ENCODE measurements at places on chromosomes 16 and 17.

DNA sequence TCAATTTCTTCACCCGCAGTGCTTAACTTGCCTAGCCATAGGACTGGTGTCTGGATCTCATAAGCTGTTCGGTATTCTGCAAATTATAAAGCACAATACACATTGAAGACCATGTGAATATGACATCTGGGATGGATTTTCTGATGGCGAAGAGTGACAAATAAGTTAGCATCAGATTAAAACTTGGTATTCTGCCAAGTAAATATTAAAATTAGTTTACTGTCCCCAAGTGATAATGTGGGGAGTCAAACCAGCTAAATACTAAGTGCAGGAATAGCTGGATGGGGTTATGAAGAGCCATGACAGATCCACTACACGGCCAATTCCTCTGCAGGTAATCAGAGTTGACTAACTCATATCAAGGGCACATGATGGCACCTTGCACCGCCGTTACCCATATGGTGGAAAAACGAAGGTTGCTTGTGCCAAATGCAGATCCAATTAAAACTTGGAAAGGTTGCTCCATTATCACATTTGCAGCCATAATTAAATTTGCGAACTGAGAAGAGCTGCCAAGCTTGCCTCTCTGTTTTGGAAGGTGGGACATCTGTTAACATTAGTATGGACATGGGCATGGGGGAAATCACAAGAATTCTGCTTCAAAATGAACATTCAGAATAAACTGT, 114.9 kb upstream of the TOM1L1 start:
- no peak for DNase-seq

GRCh38 chr17:44110011-44110686, 13.3 kb downstream of the HDAC5 start:
- no peak for DNase-seq

- DNase-seq: no peak
Observed at GRCh38 chr17:37693328-37693727, 50.1 kb upstream of the DDX52 start.

DNA sequence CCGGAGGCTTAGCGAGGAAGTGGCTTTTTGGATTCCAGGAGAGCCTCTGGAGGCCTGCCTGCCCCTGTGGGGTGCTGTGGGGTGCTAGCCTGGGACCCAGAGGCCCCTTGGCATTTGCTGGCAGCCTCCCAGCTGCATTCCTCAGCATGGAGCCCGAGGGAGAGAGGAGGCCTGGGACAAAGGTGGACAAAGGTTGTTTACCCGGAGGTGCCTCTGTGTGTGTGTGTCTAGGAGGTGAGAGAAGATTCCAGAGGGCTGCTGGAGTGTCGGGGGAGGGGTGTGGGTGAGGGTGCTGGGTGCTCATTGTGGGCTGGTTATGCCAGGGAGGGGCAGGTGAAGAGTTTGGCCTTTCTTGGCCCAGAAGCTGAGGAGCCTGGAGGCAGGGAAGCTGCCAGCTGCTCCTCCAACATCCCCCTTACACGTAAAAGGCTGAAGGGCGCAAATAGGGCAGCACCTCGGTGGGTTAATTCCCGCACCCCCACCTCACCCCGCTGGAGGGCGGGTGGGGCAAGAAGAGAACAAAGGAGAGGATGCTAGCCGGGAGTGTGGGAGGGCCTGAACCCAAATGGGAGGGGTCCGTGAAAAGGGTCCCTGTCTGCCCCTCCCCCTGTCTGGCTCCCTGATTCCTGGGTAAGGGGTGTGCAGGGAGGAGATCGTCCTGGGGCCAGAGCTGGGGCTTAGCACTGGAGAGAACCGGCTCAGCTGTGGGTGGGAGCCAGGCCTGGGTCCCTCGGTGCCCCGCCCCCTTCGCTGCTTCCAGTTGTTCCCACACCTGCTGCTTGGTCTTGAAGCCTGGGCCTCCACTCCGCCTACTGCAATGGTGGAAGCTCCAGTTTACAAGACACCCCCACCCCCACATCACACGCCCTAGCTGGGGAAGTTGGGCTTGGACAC, 9.9 kb downstream of the HEXIM2 start:
- peak; percentile 53 for DNase-seq

DNA sequence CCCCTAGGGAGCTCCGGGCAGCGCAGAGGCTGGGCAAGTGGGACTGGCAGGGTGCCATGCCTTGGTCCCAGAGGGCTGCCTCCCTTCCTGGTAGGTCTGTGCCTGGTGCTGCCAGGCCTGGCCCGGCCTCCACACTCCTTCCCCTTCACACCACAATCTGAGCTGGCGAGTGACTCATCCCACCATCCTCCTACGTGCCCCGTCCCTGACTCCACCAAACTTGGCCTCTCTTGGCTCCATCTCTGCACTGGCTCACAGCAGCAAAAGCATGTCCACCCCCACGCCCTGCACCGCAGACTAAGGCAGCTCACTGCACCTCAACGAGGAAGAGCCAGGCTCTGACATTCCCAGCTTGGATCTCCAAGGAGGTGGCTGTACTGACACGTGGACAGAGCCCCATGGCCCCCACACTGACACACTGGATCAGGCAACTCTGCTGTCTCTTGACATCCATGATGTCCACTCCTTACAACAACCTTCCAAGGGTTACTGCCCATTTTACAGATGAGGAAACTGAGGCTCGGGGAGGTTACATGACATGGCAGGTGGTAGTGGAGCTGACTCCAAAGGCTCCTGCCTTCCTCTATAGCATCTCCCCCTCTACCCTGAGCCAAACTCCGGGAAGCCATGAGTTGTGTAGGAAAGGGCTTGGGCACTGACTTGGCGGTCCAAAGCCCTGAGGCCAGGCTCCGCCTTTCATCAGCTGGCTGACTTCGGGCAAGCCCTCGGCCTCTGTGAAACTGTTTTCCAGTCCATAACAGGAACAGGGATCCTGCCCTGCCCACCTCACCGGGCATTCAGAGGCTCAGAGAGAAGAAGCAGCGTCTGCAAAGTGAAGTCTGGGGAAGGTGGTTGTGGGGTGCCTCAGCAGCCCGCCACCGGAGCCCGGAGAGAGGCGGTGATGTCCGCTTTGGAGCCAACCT, 20.1 kb upstream of the KRT19 start:
- peak; percentile 72 for DNase-seq

GRCh38 chr16:73062743-73063733, 15.1 kb upstream of the ZFHX3 start:
- no peak for DNase-seq

GRCh38 chr17:64506201-64506575, at the start of gene DDX5:
Gene DDX5, minus strand, starts transcription at chr17:64506289. Its CDS starts 170 bp downstream, at chr17:64506119.
- DNase-seq: peak; percentile 99

DNA sequence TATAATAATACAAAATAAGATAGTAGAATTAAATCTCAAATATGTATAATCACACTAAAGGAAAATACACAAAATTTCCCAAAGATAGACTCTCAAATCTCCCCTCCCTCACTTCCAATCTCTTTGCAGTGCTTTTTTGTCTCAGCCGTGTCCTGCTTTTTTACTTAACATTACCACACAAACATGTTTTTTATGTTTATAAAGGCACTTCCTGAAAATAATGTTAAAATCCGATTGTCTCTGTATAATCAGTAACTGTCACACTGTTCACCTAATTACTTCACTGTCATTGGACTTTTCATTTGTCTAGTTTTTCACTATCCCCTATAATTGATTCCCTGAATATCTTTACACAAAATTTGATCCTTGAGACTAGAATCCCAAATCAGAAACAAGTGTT, 38.2 kb upstream of the ALDH3A2 start:
- no peak for DNase-seq

GRCh38 chr17:73815474-73815873, 171.2 kb upstream of the SDK2 start:
- no peak for DNase-seq

DNA sequence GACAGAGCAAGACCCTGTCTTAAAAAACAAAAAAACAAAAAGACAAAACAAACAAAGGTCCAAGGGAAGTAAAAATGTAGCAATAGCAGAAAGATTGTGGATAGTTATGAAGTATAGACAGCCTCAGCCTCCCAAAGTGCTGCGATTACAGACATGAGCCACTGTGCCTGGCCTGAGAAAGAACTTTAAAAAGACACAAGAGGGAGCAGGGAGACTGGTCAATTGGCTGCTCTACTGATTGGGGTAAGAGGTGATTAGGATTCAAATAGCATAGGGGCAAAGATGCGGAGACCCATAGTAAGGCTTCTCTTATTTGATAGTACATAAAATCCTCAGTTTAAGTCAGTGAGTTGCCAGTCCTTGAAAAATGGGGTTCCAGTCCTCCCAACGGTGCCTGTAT, 518.2 kb upstream of the GOT2 start:
- DNase-seq: no peak

GRCh38 chr17:83050651-83051395, 28.6 kb upstream of the METRNL start:
- DNase-seq: no peak

DNA sequence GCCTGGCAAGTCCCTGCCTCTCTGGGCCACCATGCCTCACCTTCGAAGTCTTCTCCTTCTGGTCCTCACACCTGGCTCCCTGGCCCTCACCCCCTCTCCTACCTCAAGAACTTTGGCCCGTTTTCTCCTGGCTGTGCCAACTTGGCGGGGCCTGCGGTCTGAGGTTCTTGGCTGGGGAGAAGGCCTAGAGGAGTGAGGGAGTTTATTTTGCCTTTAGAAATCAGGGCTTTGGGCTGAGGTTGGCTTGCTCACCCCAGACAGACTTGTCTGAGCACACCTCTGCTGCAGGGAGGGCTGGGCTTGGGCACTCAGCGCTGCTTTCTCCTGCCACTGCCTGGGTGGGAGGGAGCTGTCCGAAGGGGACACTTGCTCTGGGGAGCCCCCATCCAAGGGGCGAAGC, 23.3 kb upstream of the TAC4 start:
- no peak for DNase-seq

DNA sequence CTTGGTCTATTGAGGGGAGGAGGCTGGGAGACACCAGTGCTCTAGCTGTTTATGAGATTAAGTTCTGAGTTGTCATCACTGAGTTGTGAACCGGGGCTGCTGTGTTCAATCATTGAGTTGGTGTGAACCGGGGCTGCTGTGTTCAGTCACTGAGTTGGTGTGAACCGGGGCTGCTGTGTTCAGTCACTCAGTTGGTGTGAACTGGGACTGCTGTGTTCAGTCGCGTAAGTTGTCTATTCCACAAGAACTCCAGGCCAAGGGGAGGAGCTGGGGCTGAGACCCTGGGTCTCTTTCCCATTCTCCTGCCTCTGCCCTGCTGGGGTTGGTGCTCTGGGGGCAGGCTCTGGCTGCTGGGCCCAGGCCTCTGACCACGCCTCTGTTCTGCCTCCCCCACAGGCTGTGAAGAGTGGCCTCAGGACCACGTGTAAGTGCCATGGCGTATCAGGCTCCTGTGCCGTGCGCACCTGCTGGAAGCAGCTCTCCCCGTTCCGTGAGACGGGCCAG, 24.5 kb downstream of the WNT9B start:
- no peak for DNase-seq

DNA sequence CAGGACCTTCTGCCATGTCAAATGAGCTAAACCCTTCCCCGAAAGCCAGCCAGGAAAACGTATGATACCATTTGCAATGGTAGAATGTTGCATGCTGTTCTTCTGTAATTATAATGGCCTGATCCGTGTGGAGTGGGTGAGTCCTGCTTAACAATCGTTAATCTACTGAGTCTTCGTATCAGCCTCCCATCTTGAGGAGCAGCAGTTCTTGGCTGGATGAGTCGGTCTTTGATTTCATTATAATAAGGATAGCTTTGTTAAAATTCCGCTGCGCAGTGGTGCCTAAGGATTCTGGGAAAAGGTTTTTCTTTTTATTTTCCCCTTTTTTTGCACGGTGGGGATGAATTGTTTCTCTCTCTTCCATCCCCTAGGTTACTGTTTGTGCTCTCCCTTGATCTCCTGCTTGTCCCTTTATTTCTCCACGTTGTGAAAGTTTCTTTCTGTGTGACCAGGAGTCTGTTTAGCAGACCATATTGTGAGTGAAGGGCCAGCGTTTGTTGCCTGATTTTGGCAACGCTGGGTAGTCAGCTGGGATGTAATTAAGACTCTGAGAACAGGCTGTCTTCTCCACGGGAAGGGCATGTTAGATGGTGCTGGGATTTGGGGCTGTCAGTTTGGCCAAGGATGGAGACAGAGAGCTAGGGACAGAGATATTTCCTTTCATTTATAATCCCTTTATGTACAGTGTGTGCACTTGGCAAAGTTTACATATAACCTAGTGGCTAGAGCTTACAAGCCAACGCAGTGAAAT, 263.0 kb downstream of the FTO start:
- DNase-seq: no peak

DNA sequence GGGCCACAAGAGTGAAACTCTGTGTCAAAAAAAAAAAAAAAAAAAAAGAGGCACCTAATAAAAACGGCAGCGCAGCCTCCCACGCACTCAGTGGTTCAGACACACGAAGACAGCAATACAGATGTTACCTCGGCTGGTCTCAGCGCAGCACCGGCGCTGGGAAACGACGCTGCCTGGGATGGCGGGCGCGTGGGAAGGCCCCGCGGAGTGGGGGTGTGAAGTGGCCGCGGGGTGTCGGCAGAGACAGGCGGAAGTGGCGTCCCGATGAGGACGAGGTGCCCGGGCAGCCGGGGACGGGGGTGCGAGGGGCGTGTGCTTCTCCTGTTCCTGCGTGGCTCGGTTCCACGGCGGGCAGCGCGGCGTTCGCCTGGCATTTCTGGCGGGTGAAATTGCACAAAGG, 179.4 kb downstream of the BANP start:
- DNase-seq: no peak

- DNase-seq: no peak
Observed at GRCh38 chr17:79942011-79942405, 93.7 kb downstream of the TBC1D16 start.

GRCh38 chr17:73798111-73798748, 154.0 kb upstream of the SDK2 start:
- DNase-seq: no peak

GRCh38 chr16:89860747-89861304, 12.6 kb upstream of the TCF25 start:
- DNase-seq: peak; percentile 39

DNA sequence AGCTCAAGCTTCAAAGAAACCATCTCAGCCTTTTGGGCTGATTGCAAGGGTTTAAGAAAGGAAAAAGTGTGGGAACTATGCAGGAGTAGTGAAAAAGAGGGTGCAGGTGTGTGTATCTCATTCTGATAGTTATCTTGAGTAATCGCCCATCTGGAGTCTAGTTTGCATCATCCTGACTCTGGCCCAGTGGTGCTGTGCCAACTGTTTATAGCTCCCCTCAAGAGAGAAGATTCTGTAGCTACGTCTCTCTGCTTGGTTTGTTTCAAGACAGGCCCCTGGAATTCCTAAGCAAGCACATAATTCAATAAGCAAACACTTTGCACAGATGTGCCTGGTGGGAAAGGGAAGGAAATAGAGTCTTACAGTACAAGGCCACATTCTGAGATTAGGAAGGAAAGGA, 144.4 kb downstream of the HAPSTR1 start:
- no peak for DNase-seq

Measured in trophoblast cell (in vitro differentiated cells and primary cell).